ENCODE measurements at places on chromosomes 6 and 20. TPM values are rescaled to one million over a fixed set of nuclear protein-coding genes. Genes with fewer than 3 reads are reported as not detected.

DNA sequence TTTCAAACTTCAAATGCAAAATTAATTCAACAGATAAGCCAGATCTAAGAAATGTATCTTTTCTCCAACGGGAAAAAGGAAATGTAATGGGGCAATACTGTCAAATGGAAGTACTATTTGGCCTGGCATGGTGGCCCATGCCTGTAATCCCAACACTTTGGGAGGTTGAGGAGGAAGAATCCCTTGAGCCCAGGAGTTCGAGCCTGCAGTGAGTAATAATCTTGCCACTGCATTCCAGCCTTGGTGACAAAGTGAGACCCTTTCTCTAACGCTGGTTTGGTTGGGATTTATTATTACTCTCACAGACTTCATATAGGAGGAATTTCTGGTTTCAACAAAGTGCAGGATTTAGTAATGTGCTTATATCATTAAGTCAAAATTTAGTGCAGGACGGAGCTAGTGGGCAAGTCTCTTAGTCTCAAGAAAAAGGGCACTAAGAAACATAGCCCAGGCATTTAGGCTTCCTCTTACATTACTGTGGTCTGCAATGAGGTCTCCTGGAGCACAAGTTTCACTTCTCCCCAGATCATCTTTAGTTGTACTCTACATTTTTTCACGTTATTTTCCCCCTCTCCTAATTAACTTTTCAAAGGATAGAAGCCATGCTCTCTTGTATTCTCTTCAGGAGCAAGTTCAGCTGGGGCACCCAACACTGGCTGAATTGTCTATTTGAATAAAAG is 23.1 kb downstream of the TRIM27 start:
- peak overlapping the region; percentile 46 for H3K27ac ChIP-seq
- peaks cover 2% of the 10 kb centered on the region for H3K27me3 ChIP-seq
- peaks cover 19% of the 10 kb centered on the region for H3K4me1 ChIP-seq
- DNase-seq: no peak
- peaks cover 48% of the 10 kb centered on the region for H3K36me3 ChIP-seq

Gene HELZ2
- 95.5 TPM for total RNA-seq

Gene HTR1B
- total RNA-seq: not detected

DNA sequence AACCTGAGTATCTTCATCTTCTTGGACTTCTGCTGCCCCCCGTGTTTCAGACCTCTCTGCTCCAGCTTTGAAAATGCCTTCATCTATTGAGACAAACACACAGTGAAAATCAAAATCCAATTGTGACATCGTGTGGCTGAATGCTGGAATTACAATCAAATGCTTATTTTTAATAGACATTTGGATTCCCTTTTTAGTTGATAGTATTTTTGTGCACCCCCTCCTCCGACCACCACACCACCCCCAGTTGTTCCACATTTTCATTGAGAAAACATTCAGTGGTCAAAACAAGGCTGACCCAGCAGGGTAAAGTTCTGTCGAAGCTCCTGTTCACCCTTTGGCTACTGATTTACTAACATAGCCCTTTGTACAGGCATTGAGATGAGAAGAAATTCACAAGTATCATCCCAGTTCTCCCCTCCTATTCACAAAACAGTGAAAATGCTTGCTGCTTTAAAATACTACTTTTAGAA is 79.0 kb downstream of the NRSN1 start:
- no peaks in the 10 kb centered on the region for H3K36me3 ChIP-seq
- H3K4me3 ChIP-seq: no peak overlapping the region
- no peaks in the 10 kb centered on the region for H3K4me1 ChIP-seq
- peak; percentile 36 for DNase-seq
- no peak overlapping the region for H3K27ac ChIP-seq

- H3K4me3 ChIP-seq: no peak overlapping the region
- H3K27me3 ChIP-seq: no peaks in the 10 kb centered on the region
- peaks cover 26% of the 10 kb centered on the region for H3K4me1 ChIP-seq
- DNase-seq: no peak
Measured at GRCh38 chr6:37068356-37069270, 63.2 kb downstream of the FGD2 start.
